ENCODE measurements at places on chromosomes 5 and 9.

- DNase-seq, result no peak
Measured at GRCh38 chr9:134681061-134681661, 39.6 kb downstream of the COL5A1 start.

DNA sequence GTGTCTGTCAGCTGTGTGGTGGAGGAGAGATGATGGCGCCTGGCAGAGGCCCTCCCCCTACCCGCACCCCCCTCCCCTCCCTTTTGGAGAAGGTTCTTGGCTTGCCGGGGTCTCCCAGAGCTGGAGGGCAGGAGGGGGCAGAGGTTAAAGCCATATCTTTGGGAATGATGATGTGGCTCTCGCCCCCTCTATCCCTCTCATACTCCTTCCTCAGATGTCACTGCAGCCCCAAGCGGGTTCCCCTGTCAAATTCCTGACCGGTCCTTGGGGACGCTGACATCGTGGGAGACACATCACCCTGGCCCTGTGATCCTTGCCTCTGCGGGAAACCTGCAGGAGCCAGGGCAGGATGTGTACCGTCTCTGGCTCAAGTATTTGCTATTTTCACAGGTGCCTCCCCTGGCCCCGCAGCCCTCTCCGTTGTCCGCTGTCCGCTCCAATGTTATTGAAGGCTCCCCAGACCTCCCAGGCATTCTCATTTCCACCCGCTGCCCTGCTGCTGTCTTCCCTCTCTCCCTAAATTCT lies 109.5 kb downstream of the FOXD1 start:
- DNase-seq, result no peak

- DNase-seq, result no peak
Measured at GRCh38 chr5:22542340-22542739, 310.8 kb downstream of the CDH12 start.

DNA sequence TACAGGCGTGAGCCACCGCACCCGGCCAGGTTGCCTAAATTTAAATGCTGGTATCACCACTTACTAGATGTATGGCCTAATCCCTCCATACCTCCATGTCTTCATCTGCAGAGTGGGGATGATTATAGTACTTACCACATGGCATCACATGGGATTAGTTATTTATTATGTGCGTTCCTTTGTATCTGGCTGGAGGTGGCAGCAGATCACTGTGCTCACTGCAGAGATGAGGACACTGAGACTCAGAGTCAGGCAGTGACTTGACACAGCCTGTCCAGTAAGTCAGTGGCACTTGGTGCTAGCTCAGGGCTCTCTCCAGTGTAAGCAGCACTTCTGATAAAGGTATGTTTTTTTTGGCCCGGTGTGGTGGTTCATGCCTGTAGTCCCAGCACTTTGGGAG lies 38.4 kb upstream of the HAND1 start:
- no peak for DNase-seq

GRCh38 chr9:130933114-130934046 lies 5.7 kb downstream of the FIBCD1 start:
- DNase-seq, result no peak

DNA sequence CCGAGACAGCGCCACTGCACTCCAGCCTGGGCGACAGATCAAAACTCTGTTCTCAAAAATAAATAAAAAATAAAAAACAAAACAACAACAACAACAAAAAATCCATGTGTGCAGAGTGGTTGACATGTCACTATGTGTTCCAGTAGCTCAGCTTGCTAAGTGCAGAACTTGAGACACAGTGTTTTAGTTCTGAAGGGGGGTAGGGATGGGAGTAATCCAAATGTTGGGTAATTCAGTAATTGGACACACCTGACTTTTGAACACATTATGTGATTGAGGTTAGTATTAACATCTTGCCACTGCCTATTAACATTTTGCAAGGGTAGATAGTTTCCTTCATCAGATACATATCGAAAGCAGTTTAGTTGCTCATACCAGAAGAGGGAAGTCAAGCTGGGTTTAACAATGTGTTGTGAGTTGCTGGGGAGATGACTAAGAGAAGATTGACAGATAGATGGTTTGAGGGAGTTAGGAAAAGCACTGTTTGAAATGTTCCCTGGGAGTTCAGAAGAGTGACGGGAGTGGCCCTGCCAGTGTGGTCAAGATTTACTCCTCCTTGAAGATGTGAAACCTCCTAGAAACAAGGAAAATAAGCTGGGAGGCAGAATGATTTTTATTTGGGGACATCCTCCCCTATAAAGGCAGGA lies 928 bp downstream of the HACD4 start:
- no peak for DNase-seq

GRCh38 chr9:33489066-33489465 lies 15.3 kb upstream of the NOL6 start:
- DNase-seq, result no peak

DNA sequence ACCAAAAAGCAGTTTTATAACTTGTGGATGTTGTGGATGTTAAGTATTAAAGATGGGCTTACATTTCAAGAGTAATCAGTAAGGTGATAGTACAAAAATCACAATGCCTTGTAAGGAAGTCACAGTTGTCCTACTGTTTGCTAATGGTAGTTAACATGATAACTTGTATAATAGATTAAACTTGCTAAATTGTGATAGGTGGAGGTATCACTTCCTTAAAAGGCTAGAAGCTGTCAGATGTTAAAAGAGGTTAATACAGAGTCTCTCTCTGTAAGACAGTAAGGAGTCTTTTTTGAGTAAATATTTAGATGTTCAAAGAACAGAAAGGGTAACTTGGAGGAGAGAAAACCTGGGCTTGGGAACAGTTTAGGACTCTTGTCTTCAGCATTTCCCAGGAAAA lies 14.2 kb upstream of the MACIR start:
- DNase-seq, result no peak

All from stimulated activated CD8-positive, alpha-beta memory T cell treated with anti-CD3 and anti-CD28 coated beads, Interleukin-4, amount 100 ng/mL, for 1 hour (primary cell).